ENCODE measurements at places on chromosomes 4 and X.

DNA sequence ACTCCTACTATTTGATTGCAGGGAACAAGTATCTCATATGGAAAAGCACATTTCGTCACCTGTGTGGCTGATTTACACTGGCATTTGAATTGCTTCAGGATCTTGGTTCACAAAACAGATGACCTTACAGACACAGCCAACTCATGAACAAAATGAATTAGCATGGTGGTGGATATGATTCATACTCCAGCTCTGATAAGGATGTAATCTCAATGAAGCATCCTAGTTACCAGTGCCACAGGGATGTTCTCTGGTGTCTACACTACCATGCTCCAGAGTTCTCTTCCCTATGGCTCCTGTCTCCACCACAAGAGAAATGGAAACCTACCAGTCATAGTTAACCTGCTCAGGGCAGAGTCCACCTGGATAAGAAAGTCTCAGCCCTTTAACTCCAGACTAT lies 40.7 kb downstream of the TEC start:
- no peak for DNase-seq

DNA sequence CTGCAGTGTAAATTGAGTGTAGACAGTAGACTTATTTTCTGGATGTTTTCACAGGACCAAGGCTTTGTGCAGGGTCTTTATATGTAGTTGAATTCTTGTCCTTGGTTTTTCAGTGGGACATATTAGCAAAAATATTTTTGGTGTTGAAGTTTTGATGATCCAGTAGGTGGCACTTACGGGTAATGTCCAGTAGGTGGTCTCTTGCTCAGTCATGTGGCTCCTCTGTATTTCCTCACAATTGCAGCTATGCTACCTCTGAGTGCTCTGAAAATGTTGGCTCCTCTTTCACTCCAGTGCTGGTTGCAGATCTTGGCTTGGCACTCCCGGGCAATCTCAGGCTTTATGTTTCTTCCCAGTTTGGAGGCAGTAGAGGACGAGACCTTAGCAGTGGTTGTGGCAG lies 419.8 kb upstream of the AMOT start:
- DNase-seq, result no peak

GRCh38 chrX:49191574-49192011 lies 5.4 kb upstream of the PRICKLE3 start:
- DNase-seq, result no peak

GRCh38 chr4:34039766-34040165 lies 2204.5 kb downstream of the ARAP2 start:
- DNase-seq, result no peak

DNA sequence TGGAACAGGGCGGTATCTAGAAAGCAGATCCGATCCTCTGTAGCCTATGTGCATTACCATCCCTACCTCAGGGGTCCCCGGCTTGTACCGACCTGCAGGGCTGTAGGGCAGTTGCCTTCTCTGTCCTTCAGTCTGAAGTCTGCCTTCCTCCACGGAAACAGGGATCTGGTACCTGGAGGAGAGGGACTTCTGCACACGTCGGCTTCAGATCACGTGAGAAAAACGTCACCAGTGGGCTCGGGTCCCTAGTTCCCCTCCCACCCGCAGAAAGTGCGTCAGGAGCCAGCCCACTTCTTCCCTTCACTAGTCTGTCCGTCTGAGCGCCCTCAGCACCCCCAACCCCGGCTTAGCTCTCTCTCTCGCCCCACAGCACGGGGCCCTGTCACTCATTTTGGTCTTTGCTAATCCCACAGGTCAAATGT lies at the start of gene TCEAL5:
TCEAL5 (minus strand) TSS at position 170 of the 422 bp plus-strand sequence. CDS start 2,187 bp downstream, outside the sequence.
- DNase-seq, result no peak

DNA sequence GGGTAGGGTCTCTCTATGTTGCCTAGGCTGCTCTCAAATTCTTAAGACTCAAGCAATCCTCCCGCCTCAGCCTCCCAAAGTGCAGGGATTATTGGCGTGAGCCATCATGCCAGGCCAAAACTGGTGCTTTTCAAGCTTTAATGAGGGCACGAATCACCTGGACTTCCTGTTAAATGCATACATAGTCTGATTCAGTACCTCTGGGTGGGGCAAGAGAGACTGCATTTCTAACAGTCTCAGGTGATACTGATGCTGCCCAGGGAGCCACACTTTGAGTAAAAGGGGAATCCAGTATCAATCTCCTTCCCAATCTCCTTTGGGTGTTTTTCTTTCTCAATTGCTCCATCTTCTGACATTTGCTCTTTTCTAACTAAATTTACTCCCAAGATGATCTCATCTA lies 96.5 kb downstream of the SH3RF1 start:
- DNase-seq, result no peak

DNA sequence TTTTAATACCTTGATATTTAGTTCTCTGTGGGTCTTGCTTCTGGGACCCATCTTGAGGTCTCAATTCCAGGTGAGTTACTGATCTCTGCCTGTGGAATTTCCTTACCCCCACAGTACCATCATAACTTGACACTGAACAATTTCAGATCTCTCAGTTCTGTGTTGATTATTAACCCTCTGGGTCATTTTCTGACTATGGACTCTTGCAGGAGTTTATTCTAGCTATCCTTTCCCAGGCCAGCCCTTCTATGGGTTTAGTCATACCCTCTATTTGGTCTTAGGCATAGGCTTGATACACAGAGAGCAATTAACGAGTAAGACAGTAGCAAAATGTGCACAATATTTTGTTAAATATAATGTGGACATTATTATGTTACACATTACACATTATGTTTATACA lies 3.7 kb upstream of the SPARCL1 start:
- DNase-seq, result no peak

- no peak for DNase-seq
Observed at GRCh38 chr4:109233570-109233969, 68.9 kb downstream of the COL25A1 start.

GRCh38 chr4:112201915-112202505 lies 29.6 kb upstream of the AP1AR start:
- no peak for DNase-seq

DNA sequence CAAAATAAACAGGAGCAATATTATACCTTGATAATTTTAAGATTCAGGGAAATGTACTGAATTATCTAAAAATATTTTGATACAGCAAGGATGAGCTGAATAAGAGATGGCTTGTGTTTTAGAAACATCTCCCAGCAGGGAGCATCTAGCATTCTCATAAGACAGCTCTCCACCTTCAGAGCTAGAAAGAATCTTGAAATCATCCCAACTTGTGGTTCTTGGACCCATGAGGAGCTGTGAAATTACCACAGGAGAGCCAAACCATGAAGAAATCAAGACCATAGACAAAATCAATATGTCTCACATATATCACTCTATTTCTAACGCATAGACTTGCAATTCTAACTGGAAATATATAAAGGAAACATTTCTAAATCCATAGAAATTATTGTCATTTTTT lies 210.6 kb upstream of the DKK2 start:
- DNase-seq, result no peak

DNA sequence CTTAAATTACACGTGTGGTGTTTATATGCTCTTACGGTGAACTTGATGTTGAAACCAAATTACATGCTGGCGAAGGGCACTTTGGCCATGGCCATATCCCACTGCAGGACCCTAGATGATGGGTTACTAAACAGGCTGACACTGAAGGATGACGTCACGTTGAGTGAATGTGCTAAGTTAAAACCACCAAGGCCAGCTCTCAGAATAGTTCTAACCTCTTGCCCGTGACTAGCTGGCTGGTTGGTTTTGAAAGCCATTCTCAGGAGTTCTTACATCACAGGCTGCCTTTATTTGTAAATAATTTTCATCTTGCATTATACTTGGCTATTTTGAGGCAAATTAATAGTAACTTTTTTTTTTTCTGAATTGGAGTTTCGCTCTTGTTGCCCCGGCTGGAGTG lies 41.3 kb upstream of the PHEX start:
- no peak for DNase-seq

GRCh38 chr4:102819588-102820365 lies 7.6 kb downstream of the UBE2D3 start:
- no peak for DNase-seq

DNA sequence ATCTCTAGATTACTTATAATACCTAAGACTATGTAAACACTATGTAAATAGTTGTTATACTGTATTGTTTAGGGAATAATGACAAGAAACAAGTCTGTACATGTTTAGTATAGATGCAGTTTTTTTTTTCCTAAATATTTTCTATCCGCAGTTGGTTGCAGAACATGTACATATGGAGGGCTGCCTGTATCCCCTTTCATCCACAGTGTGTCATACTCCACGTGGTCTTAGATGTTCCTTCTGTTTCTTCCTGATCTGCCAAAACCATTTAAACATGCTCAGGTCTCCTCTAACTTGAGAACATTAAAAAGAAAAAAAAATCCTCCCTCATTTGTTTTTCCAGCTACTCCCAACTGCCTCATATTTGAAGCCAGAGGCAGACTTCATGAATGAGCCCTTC lies 14.0 kb downstream of the OCIAD1 start:
- DNase-seq, result no peak

GRCh38 chr4:150591904-150592303 lies 10.0 kb downstream of the MAB21L2 start:
- DNase-seq, result no peak

- no peak for DNase-seq
Observed at GRCh38 chrX:10526451-10526850, 93.9 kb downstream of the MID1 start.

DNA sequence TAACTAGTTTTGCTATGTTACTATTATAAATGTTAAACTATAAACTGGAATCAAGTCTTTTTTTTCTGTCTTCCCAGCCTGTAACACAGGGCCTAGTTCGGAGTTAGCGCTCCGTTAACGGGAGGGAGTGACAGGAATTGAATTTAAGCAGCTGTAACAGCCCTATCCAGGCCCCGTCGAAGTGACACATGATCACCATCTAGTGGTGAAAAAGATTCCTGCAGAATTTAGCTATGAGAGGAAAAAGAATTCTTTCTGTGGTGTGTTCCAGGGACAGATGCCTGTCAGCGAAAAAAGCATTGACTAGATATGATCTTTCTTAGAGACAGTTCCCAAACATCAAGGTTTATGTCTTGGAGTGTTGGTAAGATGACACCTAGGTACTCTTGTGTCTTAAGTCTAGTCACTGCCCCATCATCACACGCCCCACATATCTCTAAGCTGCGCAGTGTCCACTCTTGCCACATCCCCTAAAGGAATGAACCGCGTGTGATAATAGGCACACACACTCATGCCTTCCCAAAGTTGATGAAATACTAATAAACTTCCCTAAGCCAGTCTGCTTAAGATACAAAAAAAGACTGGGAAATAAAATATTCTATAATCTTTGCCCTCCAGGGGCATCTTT lies 2.1 kb downstream of the GAB3 start:
- DNase-seq, result peak; percentile 7

GRCh38 chrX:42276982-42277690 lies 353.8 kb upstream of the CASK start:
- DNase-seq, result no peak

DNA sequence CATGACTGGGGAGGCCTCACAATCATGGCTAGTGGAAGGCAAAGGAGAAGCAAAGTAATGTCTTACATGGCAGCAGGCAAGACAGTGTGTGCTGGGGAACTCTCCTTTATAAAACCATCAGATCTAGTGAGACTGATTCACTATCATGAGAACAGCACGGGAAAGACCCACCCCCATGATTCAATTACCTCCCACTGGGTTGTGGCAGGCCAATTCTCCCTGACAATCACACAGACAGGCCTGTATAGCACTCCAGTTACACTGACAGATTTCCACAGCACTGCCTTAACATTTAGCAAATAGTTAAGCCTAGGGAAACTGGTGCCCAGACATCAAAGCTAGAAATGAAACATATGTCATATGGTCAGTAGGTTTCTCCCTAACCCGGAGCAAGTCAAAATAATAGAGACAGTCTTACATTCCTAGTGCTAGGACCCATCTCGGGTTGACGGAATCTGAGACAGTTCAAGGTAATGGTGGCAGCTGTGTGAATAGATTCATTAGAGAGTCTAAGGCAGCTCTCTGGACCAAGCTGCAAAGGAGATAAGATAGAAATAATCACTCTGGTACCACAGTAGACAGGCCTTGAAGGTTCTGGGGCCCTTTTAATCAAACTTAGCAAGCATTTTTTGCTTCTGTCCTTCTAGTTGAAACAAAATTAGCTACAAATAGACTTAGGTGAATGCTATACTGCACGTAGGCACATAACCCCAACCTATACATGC lies 9.4 kb upstream of the HERC5 start:
- DNase-seq, result no peak

GRCh38 chrX:9562851-9563250 lies 98.0 kb downstream of the TBL1X start:
- DNase-seq, result no peak

GRCh38 chr4:138010639-138011038 lies 231.5 kb downstream of the SLC7A11 start:
- no peak for DNase-seq

DNA sequence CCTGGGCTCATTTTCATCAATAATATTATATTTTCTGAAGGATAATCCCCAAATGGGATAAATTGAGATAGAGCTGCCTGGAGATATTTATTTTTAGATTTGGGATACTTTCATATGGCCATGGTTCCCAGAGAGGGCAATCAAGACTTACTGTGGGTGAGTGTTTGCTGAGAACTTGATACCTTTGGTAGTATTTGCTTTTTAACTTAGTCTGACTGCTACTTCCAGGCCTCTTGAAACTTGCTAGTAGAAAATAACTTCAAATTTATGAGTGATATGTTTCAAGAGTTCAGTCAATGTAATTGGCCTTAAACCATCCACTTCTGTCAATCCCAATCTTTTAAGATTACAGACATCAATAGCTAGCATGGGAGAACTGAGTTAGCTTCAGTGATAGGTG lies 181.6 kb upstream of the POU3F4 start:
- no peak for DNase-seq

- DNase-seq, result no peak
Observed at GRCh38 chr4:98604723-98605122, 53.7 kb downstream of the TSPAN5 start.

DNA sequence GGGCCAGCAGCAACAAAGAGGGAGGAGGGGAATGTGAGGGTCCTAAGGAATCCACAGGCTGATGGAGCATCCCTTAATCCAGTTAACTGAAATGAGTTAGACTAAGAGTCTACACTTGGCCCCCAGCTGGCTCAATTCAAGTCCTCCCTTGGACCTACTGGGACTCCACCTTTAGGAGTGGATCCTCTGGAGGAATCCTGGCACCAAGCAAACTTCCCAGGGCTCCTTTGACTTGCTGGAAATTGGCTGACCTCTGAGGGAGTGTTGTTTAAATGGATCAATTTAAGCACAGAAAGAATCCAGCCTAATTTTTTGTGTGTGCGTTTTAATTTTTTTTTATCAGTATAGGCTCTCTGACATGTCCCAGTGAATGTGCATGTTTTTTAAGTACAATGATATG lies 114.7 kb downstream of the SHROOM3 start:
- DNase-seq, result no peak

GRCh38 chrX:153689654-153690465 lies 2.1 kb downstream of the SLC6A8 start:
- DNase-seq, result no peak

- no peak for DNase-seq
Observed at GRCh38 chrX:155262970-155263754, 1.1 kb downstream of the RAB39B start.

- no peak for DNase-seq
Observed at GRCh38 chrX:153769865-153770600, 6.0 kb downstream of the PLXNB3 start.

All from NCI-H1436 treated with DMSO at 0.1 percent for 48 hours (cell line).